ENCODE measurements at places on chromosomes 3 and 15.

DNA sequence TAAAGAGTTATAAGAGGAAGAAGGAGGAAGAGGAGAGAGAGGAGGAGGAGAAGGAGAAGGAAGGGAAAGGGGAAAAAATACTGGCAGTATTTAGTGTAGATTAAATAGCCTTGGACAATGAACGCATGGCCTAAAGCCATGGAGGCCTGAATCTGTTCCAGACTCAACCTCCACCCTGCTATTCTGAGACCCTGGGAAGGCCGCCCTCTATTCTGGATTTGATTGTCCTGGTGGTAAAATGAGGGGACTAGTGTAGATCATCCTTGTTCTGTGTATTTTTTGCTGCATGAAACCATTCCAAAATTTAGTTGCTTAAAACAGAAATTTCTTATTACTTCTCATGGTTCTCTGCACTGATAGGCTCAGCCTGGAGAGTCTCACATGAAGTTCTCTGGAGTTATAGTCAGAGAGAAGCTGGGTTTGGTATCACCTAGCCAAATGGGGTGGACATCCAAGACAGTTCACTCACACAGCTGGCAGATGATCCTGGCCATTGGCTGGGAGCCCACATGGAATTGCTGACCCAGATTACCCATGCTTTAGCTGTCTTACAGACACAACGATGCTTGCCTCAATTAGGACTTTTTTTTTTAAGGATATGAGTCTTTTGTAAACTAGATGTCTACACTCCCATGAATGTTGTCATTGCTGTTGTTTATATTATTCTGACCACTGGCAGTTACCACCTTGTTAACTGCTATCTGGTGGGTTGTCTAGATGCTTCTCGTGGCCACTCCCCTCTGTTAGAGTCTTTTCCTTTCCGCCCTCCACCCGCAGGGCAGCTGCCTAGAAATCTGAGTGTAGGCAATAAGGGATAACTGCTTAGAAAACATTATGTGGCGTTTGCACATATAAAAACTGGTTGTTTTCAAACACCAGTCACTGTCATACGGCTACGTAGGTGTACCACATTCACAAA, 149.9 kb downstream of the SST start:
- peak; percentile 86 for DNase-seq

GRCh38 chr3:128410669-128411573, 55.8 kb downstream of the DNAJB8 start:
- DNase-seq, result no peak

GRCh38 chr3:39127908-39128304, 20.4 kb downstream of the TTC21A start:
- no peak for DNase-seq

- no peak for DNase-seq
These were observed 10.3 kb downstream of the RASGRP1 start for GRCh38 chr15:38554354-38554753.

- DNase-seq, result no peak
These were observed 22.4 kb downstream of the CXCR6 start for GRCh38 chr3:45965653-45966052.

DNA sequence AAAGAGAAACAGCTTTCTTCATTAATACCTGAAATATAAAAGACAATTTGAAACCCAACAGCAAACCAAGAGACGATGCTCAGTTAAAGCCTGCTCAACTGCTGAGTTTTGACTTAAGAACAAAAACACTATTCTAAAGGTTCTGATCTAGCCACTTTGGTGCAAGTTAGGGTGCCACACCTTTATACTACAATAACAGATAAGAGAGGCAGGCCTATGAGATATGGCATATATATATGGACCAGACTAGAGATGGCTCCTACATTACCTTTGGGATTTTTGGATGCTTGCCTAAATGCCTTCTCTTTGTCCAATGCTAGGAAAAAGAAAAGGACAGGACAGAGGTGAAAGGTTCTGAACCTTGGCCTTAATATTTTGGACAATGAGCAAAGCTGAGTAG, 68.6 kb downstream of the INO80 start:
- DNase-seq, result no peak

DNA sequence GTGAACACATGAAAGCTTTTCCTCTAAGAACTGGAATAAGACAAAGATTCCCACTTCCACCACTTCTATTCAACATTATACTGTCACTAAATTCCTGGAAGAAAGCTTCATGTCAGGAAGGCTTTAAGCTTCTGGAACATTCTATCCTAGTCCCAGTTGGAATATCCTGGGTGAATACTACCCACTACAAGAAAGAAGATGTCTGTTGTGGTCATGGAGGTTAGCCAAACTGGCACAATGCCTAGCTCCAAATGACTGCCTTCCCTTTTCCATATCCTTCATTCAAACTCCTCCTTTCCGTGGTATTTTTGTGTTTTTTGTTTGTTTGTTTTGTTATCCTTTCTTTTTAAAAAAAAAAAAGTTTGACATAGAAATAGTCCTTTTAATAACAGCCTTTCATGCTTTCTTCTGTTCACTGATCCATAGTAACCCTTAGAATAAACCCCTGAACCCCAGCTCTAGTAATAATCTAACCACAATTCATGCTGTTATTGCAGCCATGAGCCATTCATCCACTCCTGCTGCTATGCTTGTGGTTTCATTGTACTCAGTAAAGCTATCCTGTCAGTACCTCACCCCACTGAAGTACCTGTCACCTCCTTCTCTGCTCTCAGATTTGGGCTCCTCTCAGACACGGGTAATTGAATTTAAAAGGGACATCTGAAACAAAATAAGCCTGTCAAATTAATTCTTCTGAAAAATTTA, 447.5 kb downstream of the IGSF11 start:
- no peak for DNase-seq

DNA sequence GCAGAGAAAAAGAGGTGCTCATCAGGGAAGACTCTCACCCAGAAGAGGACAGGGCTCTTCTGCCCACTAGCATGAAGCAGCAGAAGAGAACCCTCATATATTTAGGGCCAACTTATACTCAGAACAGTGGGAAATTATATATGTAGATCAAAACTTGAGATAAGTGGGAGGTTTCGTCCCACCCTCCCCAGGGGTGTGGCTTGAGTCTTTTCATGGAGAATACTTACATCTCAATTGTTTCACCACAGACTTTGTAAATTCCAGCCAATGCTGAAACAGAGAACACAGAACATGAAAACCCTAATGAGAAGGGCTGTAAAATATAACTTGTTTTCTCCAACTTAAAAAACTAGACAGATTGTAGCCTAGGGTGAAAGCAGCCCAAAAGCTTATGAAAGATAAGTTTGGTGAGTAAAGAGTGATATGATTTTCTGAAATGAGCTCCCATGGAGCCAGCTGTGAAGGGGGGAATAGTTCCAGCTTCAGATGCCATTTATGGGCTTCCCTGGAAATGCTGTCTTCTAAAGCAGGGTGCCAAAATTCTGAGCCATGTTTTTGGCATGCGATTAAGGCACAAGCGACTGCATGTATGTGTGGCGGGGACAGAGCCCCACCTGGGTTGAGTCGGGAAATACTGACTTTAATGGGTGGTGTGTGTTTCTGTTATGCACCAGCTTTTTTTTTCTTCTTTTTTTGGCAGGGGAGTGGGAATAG, 92.9 kb downstream of the WDR76 start:
- DNase-seq, result no peak

- DNase-seq, result no peak
These were observed 13.4 kb upstream of the KLF13 start for GRCh38 chr15:31313223-31313622.

DNA sequence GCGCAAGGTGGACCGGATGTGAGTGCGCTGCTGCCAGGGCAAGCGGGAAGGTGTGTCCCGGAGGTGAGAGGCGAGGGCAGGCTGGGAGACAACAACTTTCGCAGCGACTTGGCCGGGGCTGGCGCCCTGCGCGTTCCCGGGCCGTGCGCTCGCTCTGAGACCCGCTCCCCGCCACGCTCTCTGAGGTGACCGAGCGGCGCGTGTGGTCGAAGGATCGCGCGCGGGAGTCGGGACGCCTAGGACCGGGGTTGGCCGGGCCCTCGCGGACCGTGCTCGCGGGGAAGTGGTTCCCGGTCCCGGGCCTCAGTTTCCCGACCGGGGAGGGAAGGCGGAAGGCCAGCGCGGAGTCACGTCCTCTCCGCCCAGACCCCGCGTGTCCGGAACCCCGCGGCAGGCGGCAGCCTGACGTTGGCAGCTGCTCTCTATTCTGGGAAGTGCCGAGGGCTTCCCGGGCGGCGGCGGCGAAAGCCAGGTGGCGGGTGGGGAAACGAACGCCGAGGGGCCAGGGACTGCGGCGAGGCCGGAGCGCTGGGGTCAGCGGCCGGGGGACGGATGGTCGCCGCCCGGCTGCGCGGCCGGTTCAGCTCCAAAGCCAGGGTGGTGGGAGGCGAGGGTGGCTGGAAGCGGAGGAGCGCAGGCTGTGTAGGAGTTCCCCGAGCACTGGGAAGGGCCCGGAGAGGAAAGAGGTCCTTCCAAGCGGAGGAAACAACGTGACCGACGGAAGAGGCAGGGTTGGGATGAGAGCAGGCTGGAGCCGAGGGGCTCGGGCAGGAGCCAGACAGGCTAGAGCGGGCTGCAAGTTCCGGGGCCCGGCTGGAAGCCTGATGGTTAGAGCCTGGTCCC, 1.0 kb upstream of the IGF2BP2 start:
- DNase-seq, result peak; percentile 20

DNA sequence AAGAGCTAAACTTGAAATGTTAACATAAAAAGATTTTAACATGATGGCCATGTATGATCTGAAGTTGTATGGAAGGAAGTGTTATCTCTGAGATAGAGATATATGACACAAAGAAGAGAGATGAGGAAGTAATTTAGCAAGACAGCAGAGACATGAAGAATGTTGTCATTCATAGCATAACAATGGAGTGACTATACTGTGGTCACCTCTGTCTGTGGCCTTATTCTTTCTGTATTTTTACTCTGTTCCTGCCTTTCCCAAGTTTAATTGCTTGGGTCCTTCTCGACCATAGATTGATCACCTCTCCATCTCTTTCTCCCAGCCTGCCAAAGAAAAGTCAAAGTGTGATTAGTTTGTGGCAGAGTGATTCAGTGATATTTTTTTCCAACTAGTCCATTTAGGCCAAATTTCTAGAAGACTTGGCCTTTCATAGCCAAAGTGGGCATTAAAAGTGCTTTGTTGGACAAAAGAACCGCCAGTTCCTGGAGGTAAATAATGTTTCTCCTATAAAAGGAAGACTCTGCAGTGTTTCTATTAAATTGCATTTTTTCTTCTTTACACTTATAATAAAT, 711.9 kb downstream of the CADM2 start:
- DNase-seq, result no peak

- no peak for DNase-seq
These were observed 17.9 kb downstream of the DZIP1L start for GRCh38 chr3:138097192-138098172.
